Cortex of kidney (tissue), 1 donor: ENCODE measurements at places on chromosomes 6 and 20.

DNA sequence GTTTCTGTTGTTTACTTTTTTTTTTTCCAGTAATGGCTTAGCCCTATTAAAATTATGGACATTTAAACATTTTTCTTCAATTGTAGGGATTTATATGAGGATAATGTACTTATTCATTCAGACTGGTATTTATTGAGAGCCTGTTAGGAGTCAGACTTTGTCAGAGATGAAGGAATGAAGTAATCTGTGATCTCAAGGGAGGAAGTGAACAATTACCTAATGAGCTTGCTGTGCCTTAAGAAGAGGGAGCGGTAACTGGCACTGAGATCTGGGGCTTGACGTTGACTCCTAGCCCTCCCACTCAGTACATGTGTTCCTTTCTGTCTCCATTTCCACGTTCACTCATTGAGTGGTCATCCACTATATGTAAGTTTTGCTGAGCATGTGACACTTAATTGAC lies 12.6 kb downstream of the AFDN start:
- no peak for DNase-seq

GRCh38 chr6:41643899-41644269 lies 5.6 kb downstream of the MDFI start:
- no peak for DNase-seq

GRCh38 chr6:10720265-10720959 lies 2.5 kb upstream of the TMEM14C start:
- no peak for DNase-seq

DNA sequence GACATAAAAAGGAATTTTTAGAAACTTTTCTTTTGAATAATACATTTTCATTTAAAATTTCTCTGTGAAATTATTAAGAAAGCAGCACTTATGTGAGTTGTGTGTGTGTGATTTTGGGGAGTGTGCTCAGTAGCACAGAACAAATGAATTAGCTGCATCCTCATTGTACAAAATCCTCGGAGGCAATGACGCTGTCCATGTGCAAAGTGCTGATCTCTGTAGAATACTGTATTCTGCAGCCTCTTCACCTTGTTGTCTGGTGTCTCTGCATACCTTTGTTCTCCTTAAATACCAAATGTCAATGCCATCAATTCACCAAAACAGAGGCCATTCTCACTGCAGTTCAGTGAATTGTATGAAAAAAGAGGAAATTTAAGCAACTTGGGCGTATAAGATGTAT lies 838.4 kb downstream of the QKI start:
- no peak for DNase-seq

DNA sequence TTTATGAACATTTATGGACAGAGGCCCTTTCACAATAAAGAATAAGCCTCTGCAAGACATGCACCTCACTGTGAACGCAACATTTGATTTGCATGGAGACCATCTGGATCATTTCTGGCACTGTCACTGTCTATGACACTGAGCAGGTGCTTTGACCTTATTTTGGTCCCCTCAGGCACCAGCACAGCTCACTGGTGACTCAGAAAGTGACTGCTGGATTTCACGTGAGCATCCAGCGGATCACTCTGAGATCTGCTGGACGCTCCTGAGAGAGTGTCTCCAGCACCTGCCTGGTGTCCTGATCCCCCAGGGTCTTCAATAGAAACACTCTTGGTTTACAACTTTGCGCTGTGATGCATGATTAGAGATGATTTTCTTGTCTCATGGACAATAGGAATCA lies 375.7 kb downstream of the TENT5A start:
- DNase-seq = no peak

- DNase-seq = no peak
These were observed 7.3 kb upstream of the SNTA1 start for GRCh38 chr20:33450867-33451266.
